Umbilical cord (tissue), 2 donors: ENCODE measurements at places on chromosomes 6 and 20. TPM values are rescaled to one million over a fixed set of nuclear protein-coding genes. Genes with fewer than 3 reads are reported as not detected.

DNA sequence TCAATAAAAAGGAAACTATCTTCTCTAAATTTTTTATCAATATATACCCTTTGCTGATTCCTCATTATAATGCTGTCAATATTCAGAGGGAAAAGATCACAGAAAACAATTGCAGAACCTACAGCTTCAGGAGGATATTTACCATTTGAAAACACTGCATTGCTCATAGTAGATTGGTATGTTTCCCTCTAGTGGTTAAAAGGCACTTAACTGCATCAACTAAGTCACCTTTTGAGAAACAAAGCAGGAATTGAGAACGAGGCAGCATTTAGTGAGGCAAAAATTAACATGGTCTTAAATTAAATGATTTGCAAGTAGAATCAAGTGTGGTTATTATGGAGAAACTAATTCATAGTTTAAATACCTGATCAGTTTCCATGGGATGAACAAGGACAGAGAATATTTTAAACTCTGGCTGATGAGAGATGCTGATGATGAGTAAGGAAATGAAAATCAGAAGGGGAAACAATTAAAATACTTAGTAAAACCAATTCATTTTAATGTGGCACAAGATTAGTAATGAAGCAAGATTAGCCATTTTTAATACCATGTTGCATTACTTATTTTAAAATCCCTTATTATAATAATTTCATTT, 642.1 kb downstream of the EPHA7 start:
- peak; percentile 58 for DNase-seq

DNA sequence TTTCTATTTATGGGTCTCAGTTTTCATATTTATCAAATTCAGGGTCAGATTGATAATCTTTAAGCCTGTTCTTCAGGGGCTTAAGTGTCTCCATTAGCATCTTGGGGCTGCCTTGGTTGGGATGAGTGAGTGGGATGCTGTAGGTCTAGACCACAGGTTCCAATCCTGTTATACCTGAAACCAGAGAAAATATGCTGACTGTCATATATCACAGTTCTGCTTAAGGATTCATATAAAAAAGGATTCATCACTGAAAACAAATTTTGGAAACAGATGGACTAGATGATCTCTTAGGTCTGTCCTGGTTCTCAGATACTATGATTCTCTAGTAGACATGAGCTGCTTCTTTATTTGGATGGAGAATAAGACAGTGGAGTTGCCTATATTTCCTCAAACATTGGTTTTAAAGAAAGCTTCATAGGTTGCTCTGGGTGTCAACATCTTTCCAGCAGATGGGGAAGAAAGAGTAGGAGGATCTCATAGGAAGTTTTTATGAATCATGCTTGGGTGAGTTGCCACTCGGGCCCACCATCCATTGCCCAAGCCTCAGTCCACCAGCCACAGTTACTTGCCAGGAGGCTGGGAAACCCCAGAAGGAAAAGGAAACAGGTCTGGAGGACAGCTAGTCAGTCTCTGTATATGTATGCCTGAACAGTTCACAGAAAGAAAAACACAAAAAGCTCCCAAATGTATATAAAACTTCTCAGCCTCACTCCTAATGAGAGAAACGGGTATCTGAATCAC, 42.9 kb upstream of the MAP7 start:
- DNase-seq, result no peak

DNA sequence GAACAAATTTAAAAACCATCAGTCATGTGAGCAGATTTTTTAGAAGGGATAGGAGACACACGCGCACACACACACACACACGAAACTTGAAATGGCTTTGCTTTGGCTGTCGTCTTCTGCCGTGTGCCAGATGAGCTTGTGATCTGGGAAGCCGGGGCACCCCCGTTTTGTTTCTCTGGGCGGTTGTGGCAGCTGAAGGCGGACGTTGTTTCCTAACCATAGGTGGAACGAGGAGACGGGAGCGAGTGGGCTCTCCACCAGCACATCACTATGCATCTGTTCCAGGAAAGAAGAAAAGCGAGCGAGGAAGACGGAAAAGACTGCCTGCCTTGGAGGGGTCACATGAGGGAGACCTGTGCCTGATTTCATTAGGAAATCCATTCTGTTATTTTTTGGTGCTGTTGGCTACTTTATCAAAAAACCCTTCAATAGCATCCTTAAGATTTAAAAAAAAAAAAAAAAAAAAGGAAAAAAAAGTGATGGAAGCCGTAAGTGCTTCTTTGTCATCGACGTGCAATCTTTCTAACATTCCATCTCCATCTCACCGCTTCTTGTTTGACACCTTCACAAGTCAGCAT, 142.1 kb downstream of the DTNBP1 start:
- DNase-seq, result no peak

DNA sequence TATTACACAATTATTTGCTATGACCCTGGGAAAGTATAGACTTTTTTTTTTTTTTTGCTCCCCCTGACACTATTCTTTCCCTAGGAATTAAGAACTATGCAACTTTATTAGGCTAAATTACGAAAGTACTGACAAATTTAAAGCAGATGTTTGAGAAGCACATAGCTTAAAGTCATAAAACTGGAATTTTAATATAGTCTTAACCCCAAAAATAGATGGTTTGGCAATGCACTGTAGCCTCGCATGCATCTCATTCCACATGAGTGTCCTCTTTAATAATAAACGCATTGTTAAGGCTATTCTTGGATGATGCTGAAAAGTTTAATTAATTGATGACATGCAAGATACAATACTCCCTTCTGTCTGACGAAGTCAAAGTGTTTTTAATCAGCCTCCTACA, 49.3 kb downstream of the TBC1D7 start:
- DNase-seq, result peak; percentile 15

- peak; percentile 70 for DNase-seq
Observed at GRCh38 chr20:38221119-38221589, 39.4 kb downstream of the KIAA1755 start.

DNA sequence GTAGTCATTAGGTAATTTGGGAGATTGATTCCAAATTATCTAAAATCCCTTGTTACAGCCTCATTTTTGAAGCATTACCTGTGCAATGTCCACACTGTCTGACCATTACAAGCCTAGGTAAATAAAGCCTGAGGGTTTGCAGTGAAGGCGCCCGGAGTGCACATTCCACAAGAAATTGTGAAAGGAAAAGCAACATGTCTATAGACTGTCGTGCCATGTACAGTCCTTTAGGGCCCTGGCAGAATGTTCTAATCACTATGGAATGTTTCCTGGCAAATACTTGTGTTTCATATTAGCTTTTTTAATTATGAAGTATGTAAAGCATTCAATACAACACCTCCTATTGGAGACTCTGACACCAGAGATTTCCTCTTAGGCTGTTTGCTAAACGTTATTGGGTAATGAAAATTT, 28.9 kb downstream of the PREP start:
- DNase-seq, result peak; percentile 55

- no peak for DNase-seq
Observed at GRCh38 chr20:21523281-21523868, 9.5 kb upstream of the NKX2-2 start.

DNA sequence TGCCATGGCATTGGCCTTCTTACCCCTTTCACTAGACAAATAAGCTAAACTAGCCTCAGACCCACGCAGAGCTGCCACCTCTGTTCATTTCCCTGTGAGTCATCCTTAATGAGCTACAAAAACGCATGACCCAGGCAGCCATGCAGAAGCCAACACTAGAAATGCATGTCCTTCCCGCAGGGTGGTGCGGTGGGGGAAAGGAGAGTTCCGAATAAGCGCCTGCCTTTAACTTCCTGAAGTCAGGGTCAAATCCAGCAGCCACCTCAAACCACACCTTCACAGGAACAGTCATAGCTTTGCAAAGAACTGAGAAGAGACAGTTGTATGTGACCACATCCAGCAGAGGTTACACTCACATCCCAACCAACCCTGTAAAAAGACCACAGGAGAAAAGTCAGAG, 40.4 kb downstream of the IRF4 start:
- no peak for DNase-seq

GRCh38 chr6:52834481-52834880, 6.1 kb downstream of the GSTA5 start:
- no peak for DNase-seq

DNA sequence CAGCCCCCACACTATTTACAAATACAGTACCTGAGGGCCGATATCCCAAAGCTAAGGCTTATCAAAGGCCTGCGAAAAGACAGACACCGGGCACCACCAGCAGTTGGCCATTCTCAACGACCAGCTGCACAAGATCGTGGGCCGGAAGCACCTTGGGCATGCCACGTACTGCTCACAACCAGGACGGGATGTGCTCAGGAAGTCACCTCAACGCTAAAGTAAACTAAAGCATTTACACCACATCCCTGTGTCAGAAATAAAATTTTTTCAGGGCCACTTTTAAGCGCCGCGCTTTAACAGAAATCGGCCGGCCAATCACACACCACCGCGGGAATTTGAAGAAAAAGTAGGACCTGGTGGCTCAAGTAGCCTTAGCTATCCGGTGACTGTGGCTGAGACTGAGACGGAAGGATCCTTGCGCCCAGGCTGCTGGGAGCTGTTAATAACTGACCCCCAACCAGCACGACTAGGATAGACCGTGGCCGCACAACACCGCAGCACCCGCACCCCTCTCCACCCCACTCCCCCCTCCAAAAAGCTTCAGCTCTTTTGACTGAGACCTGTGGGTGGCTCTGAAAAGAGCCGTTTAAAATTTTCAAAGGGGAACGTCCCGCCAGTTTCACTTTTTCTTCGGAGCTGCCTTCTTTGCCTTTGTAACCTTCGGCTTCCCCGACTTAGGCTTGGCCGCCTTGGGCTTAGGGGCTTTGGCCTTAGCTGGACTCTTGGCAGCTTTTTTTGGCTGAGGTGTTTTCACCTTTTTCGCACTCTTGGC, 131.2 kb upstream of the BTN3A2 start:
- peak; percentile 77 for DNase-seq

DNA sequence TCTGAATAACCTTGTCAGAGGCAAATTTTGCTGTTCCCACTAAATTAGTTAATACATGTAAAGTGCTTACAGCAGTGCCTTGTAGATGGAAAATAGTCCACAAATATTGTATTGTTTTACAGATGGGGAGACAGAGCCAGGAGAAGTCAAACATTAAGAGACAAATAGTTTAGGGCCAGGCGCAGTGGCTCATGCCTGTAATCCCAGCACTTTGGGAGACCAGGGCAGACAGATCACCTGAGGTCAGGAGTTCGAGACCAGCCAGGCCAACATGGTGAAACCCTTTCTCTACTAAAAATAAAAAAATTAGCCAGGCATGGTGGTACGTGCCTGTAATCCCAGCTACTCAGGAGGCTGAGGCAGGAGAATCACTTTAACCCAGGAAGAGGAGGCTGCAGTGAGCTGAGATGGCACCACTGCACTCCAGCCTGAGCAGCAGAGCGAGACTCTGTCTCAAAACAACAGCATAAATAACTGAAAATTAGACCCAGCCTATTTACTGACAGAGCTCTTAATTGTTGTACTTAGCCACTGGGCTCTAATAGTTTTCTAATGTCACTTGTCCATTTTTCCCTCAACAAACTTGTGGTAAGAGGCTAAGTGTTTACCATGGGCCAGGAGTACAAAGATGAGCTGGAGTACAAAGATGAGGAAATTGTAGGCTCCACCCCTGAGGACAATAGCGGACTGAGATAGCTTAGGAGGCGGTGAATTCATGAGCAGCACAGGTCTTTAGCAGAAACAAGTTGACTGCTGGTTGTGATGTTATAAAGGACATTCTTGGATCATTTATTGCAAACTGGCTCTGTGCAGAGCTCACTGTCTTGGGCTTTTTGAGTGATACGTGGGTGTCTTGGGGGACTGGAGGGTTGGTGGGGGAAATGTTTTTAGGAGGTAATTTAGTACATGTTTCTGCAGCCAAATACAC, 6.4 kb downstream of the ZSWIM3 start:
- no peak for DNase-seq

GRCh38 chr20:52622081-52622480, 350.1 kb upstream of the TSHZ2 start:
- no peak for DNase-seq

DNA sequence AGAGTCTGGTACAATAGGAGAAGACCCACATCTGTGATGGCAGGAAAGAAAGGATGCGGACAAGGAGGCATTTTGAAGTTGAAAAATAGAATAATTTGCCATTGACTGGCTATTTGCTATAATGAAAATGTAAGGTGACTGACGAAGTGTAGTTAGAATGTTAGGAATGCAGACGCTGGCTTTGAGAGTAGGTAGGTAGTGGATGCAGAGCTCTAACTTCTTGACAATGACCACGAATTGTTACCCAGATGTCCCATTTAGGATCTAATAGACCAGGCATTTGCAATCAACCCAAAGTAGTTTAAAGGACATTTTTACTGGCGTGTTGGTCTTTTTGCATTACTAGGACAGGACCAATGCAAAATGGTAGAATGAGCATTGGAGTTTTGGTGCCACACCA, 14.2 kb downstream of the MLIP start:
- no peak for DNase-seq

GRCh38 chr6:138500045-138500665, 861 bp upstream of the NHSL1 start:
- no peak for DNase-seq

DNA sequence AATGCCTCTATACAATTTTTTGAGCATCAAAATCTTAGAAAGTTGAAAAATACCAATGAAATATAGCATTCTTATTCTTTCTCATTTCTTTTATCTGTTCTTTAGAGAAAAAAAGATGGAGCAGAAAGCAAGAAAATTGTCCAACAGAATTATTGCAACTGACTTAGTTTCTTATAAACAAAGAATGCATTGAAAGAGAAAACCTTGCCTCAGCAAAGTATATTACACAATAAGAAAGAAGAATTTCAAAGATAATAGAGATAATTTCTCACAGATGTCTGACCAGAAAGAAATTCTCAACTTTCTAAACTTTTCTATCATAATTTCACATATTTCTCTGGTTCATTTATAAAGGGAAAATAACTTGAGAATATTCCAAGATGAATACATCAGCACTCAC, 47.0 kb upstream of the PRND start:
- no peak for DNase-seq

DNA sequence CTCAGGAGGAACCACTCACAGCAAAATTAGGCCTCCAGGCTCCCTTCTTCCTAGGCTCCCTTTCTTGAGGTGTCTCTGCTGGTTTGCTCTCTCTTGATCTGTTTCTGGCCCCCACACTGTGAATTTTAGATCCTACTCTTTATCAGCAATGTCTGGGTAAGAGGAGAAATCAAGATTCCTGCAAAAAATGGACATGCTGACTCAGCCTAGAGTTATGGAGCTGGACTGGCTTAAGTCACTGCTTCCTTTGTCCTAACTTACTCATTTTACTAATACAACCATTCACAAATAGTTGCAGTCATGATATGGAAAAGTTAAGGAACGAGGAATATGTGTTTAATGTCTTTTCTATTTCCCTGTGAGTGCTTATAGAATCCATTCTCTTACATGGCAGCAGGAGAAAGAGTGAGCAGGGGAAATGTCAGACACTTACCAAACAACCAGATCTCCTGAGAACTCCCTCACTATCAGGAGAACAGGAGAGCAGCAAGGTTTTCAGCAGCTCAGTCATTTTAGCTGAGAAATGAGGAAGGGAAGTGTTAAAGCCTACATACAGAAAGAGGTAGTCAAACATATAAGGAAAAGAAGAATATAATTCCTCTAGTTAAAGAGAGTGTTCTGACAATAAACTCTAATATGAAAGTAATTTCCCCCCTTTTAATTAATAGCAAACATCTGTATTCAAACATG, 160.8 kb downstream of the PDE7B start:
- DNase-seq, result peak; percentile 78

Gene SNRNP48
- total RNA-seq, result 16.9 TPM

Gene FAXC
- total RNA-seq, result 5.3 TPM

Gene IRF4
- 0.24 TPM for total RNA-seq

Gene IMPG1
- total RNA-seq, result 1.2 TPM

Gene BTN1A1
- 0.72 TPM for total RNA-seq

Gene KIF13A
- total RNA-seq, result 51.3 TPM

Gene MYL9
- total RNA-seq, result 46.5 TPM

Gene CCN2
- total RNA-seq, result 376 TPM

Gene COL21A1
- 147 TPM for total RNA-seq

Gene POU3F2
- 1.4 TPM for total RNA-seq
